Tibial nerve (tissue), 4 donors: ENCODE measurements at places on chromosomes 7 and 10.

GRCh38 chr7:151432658-151433521 lies 7.1 kb downstream of the CRYGN start:
- no peak for DNase-seq

DNA sequence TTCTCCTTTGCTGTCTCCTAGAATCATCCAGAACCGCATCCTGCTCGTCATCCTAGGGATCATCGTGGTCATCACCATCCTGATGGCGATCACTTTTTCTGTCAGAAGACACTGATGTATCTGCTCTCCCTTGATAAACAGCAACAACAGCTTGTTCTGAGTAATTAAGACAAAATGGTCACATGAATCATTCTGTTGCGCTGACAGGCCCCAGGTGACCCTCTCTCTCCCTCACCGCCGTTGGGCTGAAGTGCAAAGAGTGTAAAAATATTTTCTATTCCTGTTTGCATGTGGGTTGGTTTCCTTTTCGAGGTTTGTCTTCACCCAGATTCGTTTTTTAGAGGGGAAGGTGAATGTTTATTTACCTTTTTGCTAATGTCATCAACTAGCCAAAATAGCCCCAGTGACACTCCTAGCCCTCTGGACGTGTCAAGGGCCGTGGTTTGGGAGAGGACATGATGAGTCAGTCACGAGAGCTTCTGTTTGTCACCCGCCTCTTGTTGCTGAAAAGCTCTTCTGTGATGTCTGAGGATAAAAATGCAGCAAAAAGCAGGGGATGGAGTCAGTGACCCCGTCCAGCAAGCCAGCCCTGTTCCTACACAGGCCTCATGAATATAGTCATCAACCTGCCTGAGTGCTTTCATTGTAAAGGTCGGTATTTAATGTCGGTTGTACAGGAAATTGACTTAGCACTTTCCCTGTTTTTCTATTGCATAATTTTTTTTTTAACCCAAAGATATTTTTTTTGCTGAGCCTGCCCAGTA lies 134.6 kb upstream of the TCF7L2 start:
- no peak for DNase-seq

- no peak for DNase-seq
Observed at GRCh38 chr10:128078136-128078969, 47.9 kb downstream of the MKI67 start.

DNA sequence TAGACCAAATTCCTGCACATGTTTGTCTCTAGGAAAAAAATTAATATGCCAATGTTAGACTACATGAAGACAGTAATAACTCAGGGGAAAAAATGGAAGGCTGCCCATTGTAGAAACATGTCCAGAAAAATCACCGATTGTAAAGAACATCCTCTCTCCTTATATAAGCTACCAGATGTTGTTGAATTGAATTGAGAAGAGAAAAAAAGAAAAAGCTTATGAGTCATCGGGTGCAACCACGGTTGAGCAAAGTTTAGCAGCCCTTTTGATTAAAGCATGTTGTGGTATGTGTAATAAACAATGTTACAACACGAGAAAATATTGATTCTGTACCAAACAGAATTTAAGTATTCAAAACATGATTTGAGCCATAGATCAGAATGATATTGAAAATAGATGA lies 102.3 kb upstream of the ARHGAP21 start:
- DNase-seq, result no peak

DNA sequence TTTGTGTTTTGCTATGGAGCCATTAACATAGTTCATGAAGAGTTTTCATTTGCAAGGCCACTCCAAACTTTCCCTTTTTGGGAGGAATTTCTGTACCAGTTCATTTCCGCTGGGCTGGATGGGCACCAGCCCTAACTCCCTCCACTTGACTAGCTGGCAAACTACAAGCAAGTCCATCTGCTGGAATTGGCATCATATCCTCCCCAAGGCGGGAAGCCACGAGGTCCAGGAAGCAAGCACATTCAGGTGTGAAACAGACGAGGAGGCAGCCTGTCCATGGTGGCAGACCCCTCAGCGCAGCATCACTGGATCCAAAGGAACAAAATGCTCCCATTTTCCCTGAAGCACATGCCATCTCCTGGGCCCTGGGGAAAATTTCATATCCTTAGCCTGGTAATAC lies 125.8 kb downstream of the ABLIM1 start:
- DNase-seq, result no peak

- DNase-seq, result no peak
Observed at GRCh38 chr10:120131183-120131582, 238.7 kb downstream of the SEC23IP start.

DNA sequence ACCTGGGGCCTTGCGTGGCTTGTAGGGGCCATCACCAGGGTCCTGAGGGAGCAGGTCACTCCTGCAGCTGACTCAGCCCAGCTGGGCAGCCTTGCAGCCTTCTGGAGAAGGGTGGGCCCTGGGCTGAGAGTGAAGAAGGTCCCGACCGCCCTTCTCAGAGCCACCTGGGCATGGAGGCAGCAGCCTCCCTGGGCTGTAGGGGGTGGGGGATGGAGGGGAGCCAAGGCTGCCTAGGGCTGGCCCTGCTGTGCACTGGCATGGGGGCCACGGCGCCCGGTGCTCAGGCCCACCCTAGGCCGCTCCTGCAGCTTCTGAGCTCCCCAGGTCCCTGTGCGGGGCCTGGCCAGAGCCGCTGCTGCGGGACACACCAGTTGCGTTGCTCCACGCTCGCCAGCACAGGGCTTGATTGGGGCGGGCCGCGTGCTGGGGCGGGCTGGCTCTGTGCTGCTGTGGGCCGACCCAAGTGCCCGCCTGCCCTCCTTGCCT lies 63.6 kb upstream of the NKX6-2 start:
- no peak for DNase-seq

DNA sequence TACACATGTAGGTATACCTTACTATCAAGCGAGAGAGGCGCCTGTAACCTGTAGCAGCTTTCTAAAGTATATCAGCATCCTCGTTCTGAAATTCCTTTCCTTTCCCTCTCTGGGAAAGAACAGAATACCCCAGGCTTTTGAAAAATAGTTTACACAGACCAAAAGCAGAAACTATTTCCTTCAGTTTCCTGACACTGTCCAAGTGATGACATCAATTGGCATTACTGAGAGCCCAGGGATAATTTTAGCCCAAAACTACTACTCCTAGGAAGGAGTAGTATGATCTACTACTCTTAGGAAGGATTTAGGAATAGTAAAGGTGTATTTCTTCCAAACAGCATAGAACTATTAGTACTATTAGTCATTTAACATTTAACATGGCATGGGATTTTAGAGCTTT lies 6.0 kb downstream of the GNG11 start:
- DNase-seq, result no peak

GRCh38 chr10:73779539-73780197 lies 2.2 kb upstream of the CHCHD1 start:
- DNase-seq, result no peak

DNA sequence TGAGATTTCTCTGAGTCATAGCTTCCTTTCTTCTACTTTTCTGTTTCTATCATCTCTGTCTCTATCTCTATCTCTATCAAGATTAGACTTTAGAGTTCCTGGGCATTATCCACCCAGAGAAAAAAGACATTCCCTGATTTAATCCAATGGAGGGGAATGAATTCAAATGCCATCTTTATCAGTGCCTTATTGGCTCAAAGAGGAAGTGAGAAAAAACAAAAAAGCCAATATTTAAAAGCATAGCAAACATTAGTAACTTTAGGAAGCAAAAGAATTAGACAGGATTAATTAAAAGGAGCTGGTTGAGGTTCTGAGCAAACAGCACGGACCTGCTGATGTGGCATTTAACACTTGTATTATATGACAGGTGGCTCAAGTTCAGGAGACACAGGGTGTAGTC lies 736.5 kb downstream of the REEP3 start:
- no peak for DNase-seq

GRCh38 chr7:13021566-13022300 lies 334.3 kb downstream of the ARL4A start:
- no peak for DNase-seq

- DNase-seq, result no peak
Observed at GRCh38 chr7:31098642-31099360, 46.7 kb downstream of the ADCYAP1R1 start.

DNA sequence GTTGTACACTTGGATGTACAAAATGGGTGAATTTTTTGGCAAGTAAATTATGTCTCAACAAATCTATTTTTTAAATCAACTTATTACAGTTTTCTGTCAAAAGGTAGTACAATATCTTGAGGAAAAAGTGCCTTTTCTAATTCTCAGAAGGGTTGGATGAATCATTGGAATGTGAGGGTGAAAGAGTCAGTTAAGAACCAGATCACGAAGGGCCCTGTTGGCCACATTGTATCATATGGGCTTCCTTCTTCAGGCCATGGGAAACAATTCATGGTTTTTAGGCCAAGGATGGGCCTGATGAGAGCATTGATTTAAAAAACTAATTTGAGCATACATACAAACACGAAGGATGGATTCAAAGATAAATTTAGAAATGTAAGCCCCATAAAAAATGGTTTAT lies 503.7 kb downstream of the TNS3 start:
- no peak for DNase-seq

GRCh38 chr10:6446711-6447110 lies 133.4 kb downstream of the PRKCQ start:
- no peak for DNase-seq

DNA sequence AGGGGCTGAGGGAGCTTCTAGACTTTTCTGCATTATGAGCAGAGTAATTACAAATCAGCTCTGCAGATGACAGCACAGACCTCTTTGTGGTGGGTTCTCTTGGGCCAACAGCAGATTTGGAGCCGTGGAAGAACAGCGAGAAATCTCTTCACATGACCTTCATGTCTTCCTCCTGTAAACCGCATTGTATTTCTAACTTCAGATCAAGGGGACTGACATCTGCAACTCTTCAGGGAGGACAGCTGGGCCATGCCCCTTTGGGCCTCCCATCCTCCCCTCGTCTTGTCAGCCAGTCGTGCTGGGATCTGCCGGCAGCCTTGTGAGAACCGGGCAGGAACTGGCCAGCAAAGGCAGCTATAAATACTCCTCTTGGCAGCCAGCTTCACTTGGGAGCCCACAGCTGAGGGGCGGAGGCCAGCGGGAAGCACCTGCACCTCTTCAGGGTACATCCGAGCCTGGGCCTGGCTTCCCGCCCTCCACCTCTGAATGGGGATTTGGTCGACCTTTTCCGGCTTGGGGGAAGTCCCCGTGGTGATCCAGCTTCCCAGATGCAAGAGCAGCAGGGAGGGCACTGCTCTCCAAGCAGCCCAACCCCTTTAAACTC lies 54.7 kb downstream of the STEAP1B start:
- peak; percentile 12 for DNase-seq

GRCh38 chr10:29057822-29058331 lies 231.0 kb upstream of the LYZL1 start:
- DNase-seq, result no peak

DNA sequence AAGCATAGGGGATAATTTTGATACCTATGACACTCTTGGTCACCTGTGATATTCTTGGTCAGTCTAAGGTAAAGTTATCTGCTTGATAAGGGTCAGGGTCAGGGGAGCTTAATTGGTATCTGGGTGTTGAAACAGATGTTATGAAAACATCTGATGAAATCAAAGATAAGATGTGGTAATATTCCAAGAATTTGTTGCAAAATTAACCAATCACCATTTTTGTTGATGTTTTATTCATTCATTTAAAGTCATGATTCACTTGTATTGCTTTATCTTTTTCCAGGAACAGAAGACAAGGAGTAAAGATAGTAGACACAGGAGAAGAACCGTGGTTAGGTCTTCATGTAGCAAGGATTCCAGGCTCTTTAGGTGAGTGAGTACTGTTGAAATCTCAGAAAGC lies 103.1 kb downstream of the SEMA3C start:
- DNase-seq, result no peak

DNA sequence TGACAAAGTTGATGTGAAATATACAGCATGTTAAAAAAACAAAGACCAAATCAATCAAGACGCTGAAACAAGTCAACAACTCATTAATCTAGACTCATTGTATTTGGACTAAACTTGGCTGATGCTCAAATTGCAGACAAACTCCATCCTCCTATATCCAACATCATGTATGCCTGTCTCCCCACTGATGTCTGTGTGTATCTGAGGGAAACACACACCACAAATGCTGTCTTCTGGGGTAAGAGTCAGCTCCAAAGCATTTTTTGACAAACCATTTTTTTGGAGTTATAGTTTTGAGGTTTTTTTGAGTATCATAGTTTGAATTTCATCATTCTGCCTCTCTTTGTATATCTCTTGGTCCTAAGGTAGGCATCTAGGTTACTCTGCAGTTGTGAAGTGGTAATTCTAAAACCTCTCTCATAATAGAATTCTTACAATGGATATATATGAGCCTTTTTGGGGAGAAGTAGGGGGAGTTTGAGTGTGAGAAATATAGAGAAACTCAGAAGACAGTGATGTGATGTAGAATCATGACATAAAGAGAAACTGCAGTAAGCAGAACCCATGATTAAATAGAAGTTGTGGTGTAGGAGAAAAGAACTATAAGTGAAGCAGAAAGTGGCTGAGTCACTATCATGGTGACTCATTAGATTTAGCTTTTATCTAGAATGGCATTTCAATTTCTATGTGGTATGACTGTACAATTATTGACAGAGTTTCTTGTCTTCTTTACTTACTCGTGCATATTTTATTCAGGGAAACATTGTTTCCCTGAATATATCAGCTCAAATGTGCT lies 1531.1 kb upstream of the LRRTM3 start:
- no peak for DNase-seq

- DNase-seq, result no peak
Observed at GRCh38 chr7:151863386-151864079, 13.4 kb downstream of the PRKAG2 start.
